ENCODE measurements at places on chromosomes 3 and 15.

DNA sequence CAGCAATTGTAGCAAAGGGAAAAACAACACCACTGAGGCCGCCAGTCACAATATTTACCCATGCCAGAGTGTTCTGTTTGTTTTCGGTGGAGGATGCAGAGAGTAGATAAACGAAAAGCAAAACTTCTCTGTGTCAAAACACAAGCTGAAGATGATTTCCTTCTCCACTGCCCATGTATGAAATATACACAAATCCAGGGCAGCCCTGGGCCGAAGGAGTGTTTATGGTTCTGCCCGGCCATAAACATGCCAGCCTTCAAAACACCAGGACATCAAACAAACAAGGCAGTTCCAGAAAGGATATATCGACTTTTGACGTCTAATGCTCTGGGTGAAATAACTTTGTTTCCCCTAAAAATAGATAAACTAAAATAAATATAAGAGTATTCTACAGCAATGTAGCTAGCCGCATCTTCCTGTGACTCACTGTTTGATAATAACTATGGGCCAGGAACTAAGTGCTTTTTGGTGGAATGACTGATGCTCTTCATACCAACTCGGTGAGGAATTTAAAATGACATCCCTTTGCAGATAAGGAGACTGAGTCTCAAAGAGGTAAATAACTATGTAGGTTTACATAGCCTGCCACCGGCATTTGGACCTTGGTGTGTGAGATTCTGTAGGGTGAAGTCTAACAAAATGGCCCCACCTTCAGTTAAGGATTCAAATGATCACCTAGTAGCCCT is 82.8 kb downstream of the MAGI1 start:
- no peak for DNase-seq

DNA sequence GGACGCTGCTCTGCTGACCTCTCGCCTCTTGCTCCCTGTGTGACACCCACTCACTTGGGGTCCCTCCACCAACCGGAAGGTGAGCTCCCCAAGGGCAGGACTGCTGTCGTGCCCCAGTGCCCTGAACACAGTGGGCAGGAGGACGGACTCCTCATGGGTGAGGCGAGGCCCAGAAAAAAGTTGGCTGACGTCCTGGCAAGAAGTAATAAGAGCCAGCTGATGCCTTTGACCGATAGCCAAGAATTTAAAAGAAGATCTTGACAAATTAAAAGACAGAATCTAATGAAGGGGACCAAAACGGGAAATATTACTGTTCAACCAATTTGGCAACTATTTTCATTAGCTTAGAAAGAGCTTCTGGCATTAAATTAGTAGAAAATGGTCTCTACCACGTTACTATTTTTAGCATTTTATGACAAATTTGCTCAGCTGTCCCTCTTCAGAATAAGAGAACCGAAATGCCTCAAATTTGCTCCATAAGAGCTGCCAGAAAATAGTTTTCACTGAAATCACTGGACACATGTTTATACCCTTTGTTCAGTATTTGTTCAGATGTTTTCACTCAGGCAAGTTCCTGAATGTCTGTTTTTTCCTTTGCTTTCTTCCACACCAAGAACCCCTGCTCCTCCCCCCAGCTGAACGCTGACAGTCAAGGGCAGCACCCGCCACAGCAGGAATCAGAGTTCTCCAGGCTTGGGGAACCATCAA is 60.5 kb downstream of the XXYLT1 start:
- DNase-seq, result no peak

- peak; percentile 29 for DNase-seq
These were observed 87.3 kb upstream of the C15orf61 start for GRCh38 chr15:67433495-67434099.

GRCh38 chr3:145971186-145971585 is 189.8 kb downstream of the PLOD2 start:
- DNase-seq, result no peak

DNA sequence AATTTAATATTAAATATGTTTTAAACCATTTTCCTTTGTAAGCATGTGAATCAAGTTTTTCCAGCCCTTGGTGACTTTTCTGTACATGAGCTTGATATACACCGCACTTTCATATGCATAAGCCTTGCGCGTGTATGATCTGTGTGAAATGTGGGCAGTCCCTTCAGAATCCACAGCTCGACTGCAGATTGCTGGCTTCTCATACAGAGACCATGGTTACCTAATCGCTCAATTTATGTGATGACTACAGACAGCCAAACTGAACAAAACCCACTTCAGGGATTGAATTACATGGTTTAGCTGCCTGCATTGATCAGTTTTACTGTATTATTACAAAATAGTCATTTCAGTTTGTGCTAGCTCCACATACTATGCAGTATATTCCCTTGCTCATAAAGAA is 212.3 kb upstream of the NECTIN3 start:
- no peak for DNase-seq
